ENCODE measurements at places on chromosomes 2 and 18. TPM values are rescaled to one million over a fixed set of nuclear protein-coding genes. Genes with fewer than 3 reads are reported as not detected.

GRCh38 chr18:7846335-7846734 is 279.2 kb downstream of the PTPRM start:
- no peak for DNase-seq

DNA sequence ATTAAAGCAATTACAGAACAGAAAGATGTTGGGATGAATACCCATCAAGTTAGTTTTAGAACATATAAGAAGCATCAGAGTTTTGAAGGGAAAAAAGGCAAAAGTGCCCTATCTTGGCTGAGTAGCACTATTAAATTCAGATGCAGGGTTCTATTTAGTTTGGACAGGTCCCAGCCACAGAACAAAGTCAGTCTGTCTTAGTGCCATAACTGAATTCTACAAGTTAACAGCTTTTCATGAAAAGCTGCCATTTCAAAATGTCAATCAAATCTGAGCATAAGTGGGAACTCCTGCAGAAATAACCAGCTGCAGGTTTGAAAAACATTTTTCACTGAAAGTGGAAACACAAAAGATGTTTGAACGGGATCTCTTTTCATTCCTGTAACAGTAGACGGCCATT is 160.4 kb downstream of the SRBD1 start:
- no peak for DNase-seq

GRCh38 chr2:176080540-176081375 is 3.0 kb downstream of the EVX2 start:
- no peak for DNase-seq

DNA sequence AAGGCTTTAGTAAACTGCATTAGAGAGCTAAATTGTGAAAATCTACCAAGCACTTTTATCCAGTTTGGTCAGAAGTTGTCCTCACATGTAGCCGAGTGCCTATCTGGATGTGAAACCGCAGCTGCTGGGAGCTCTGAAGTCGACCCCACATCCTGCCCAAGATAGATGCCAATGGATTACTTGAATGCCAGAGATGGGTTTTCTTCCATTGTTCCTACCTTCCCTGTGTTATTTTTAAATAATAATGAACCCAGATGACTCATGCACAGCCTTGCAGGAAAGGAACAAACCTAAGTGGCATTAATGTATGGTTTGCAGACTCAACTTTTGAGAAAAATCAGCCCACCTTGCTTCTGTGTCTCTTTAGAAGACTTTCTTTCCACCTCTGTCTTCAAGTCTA is 408.5 kb downstream of the FBXO15 start:
- DNase-seq, result no peak

NUP35 gene
- 7.0 TPM for total RNA-seq

NGEF gene
- 0.24 TPM for total RNA-seq
